Right kidney (tissue), 9 donors: ENCODE measurements at places on chromosomes 6 and 20.

DNA sequence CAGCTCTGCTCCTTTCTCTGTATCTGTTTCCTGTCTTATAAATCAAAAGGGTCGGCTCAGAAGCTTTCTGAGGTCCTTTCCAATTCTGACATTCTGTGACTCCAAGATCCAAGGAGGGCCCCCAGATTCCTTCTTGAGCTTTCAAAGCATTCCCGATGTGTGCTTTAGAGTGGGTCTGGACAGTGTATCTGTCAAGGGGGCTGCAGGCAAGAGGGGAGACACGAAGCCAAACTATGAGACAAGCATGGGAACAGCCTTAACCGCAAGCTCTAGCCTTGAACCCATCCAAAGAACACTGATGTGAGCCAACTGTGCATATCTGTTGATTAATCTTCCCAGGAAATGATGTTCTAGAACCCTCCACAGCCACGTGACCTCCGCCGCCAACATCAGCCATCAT, 73.8 kb downstream of the TSHZ2 start:
- DNase-seq: no peak

DNA sequence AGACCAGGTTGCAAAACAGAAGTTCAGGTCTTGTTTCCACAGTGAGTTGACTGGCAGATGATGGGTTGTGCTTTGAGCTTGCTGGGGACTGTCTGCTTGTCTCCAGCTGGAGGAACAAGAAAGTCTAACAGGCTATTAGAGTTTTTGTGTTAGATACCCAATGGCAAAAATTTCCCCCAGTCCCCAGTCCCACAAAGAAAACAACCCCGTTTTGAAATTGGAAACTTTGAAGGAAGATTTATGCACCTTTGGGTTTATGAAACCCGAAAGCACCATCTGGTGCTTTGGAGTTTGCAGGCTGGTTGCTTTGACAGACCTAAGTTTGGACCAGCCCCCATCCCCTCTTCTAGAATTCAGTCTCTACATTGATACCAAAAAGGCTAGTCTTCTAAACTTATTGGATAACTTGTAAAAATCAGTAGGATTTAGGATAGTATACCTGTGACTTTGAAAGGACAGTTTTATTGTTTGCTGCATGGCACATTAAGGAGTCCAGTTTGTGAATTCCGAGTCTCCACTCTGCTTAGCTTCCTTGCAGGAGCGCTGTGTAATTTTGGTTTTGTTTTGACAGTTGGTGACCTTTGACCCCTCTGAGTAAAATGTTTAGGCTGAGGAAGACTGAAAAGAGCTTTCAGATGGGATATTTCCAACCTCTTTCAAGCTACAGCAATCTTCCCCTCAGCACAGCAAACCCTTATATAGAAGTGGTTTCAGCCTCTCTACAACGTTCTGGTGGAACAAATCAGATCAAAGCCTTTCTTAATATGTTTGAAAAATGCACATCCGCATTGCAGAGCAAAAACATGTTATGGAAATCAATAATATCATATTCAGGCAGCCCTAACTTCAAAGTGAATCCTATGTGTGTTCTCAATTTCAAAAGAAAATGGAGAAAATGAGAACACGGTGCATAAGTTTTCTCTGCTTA, 25.5 kb upstream of the PRL start:
- peak; percentile 37 for DNase-seq

DNA sequence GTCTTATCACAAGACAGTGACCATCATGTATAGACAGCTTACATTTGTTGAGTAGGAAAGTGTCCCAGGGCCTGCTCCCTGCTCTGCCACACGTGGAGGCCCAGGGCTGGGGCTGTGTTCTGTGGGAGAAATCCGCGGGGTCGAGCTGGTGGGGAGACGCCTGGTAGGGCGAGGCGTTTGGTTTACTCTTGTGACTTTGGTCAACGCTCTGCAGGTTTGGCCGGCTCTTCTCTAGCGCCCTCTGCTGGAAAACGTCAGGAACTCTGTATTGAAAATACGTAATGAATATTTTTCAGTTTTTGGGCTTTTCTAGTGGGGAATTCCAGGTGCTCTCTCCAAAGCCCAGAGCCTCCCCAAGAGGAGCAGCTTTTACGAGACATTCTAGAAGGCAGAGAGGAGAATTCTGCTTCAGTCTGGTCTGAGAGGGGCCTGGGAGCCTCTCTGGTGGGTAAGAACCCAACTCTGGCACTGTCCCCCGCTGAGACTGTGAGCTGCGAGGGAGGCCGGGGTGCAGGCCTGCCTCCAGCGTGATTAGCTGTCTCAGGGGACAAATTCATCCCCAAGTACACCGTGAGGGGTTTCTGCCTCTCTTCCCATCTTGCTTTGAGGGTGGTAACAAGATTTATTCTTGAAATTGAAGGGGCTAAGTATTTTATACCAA, 112.6 kb upstream of the RALGAPA2 start:
- peak; percentile 47 for DNase-seq

GRCh38 chr6:29941016-29941415, 1.3 kb upstream of the HLA-A start:
- no peak for DNase-seq

DNA sequence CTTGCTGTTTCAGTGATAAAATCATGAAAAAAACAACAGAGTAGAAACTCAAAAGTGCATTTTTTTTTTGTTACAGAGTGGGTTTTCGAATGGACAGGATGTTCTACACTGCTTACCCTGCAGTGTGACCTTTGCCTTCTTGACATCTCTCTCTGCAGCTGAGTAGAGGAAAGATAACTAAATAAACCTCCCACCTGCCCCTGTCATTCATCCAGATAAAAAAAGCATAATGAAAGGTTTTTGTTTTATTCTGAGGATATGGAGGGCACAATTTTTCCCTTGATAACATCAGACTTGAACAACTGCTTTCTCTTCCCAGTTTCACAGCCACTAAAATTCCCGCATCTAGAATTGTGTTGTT, 193.6 kb upstream of the FOXQ1 start:
- no peak for DNase-seq

DNA sequence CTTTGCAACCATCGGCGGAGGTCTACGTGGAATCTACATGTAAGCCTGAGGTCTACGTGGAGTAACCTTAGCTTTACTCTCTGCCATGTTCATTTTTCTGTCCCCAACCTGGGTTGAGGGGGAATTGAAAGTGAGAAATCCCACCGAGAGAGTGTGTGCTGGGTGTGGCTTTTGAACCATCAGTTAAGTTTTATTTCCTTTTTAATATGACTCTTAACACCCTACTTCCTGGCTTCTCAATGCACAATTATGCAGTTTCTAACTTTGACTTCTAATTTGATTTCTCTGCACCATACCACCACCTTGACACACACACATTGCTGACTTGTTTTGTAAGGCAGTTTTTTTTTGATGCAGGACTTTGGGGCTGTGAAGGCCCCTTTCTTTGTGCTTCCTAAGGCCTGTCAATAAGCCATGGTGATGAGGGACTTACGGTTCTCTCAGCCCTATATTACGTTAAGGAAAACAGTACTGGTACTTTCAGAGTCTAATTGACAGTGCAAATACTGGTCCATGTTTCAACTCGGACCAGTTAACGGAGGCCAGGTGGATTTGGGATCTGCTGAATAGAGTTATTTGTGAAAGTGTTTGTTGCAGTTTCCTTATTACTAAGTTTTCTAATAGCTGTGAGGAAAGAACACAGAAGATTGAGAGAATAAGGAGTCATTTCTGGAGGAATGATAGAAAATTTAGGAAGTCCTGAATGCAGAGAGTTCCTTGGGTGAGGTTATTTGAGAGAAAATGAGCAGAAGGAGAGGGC, 206.5 kb downstream of the JARID2 start:
- no peak for DNase-seq

- DNase-seq: no peak
Measured at GRCh38 chr6:52046456-52046855, 41.0 kb downstream of the PKHD1 start.

GRCh38 chr20:5751856-5752255, 1.7 kb downstream of the SHLD1 start:
- no peak for DNase-seq

GRCh38 chr6:125839471-125839870, 48.7 kb downstream of the NCOA7 start:
- DNase-seq: no peak

- no peak for DNase-seq
Measured at GRCh38 chr6:147001621-147002020, 202.6 kb upstream of the STXBP5 start.

DNA sequence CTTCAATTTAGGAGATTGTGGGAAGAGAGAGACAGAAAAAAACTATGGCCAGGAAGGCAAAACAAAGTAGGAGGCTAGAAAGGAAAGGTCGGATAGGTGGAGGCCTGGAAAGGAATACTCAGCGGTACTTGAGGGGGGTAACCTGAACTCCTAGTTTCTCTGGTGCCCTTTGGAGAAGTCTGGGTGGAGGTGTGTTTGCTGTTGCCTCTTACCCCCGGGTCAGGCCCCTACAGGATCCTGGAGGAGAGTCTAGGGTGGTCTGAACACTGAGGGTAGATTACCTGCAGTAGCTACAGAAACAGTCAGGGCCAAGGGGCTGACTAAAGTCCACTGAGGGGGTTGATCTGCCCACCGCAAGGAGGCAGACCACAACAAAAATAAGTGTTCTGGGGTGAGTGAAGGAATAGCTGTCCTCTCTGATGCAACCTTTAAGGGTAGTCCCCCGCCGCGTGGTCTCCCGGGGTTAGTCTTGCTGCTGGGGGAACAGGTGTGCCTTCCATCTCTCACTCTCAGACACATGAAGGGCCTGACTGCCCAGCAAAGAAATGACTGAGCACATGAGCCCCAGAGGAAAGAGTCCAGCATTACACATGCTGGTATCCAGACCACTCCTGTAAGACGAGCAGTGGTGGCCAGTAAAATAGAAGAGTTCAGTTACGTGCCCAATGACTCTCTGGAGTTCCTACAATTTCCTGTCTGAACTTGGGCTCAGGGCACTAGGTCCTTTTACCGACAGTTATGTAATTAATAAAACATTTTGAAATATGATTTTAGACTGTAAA, 59.5 kb downstream of the MTHFD1L start:
- no peak for DNase-seq
